ENCODE measurements at places on chromosomes 4 and X.

DNA sequence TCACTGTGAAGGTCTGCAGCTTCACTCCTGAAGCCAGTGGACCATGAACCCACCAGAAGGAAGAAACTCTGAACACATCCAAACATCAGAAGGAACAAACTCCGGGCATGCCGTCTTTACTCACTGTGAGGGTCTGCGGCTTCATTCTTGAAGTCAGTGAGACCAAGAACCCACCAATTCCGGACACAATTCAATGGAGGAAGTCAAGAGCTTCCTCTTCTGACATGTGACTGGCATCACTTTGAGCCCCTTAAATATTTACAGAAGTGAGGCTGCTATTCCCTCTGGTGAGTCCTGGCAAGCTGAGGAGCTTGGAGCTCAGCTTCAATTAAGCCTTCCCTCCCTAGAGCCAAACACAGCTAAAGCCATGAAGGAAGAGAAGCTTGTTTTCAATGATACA is 103.5 kb upstream of the SRD5A3 start:
- no peak for DNase-seq

GRCh38 chr4:1770791-1771231 is 22.3 kb upstream of the FGFR3 start:
- no peak for DNase-seq

DNA sequence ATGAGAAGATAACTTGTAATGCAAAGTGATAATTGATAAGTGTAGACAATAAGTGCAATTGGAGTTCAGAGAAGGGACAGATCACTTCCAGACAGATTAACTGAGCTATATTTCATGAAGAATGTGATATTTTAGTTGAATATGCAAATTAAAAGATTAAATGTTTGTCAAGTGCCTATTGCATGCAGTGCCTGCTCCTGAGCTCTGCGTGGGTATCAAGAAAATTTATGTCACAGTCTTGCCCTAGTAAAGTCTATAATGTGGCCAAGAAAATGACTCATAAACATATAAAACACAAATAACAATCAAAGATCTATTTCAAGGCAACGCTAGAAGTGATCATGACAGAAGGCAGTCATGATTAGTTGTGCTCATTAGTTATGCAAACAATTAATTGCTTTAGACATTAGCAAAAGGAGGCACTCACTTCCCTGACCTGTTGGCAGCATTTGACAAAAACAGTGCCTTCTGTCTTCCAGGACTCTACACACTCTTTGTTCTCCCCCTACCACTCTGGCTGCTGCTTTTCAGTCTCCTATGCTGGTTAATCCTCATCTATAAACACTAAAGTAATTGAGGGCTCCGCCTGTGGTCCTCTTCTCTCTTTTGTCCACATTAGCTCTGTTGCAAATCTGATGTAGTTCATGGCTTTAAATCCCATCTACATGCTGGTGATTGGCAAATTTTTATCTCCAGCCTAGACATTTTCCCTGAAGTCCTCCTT is 47.7 kb downstream of the ARHGEF38 start:
- no peak for DNase-seq

- DNase-seq, result no peak
Measured at GRCh38 chr4:147596377-147596776, 20.8 kb upstream of the TMEM184C start.

GRCh38 chrX:68901519-68901918 is 72.7 kb downstream of the EFNB1 start:
- no peak for DNase-seq

DNA sequence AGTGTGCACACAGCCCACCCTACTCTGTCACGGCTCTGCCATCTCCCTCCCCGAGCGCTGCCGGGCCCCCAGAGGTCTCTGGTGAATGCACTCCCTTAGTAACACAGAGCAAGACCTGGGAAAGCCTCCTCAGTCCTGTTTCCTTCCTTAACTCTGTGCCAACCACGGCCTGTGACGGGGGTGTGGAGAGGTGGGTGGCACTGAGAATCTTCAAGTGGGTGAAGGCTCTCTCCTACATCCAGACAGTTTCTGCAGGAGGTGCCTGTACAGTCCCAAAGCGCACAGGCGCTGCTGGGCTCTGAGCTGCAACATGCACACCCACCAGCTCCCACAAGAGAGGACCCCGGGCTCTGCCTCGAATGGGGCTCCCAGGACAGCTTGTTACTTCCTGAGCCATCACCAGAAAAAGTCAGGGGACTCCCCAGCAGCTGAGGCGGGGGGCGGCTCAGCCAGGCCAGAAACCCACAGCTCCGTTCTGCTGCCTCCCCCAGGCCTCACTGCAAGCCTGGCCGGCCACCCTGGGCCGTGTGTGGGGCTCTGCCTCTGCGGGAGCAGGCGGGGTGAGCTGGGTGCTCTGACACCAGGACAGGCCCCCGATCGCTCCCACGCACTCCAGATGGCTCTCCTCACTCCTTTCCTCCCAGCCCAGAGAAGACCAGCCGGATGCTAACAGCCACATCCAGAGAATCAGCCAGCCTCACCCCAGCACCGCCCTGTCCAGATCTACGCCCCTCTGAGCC is 29.7 kb downstream of the FAM53A start:
- DNase-seq, result no peak

DNA sequence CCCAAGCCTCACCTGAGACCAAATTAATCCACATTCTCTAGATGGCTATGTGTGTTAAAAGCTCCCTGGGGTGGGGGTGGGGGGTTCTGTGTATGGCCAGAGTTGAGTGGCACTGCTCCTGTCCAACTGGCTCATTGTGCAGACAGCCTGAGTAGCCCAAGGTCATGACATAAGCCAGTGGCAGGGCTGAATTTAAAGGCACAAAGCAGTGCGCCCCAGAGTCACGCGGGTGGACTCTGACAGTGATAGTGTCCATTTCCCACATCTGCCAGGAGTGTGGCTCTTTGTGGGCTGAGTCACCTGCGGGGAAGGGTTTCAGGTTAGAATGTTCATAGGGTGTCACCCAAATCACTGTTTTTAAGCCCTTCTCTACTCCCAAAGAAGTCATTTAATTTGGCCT is 45.4 kb downstream of the SCD5 start:
- DNase-seq, result no peak

DNA sequence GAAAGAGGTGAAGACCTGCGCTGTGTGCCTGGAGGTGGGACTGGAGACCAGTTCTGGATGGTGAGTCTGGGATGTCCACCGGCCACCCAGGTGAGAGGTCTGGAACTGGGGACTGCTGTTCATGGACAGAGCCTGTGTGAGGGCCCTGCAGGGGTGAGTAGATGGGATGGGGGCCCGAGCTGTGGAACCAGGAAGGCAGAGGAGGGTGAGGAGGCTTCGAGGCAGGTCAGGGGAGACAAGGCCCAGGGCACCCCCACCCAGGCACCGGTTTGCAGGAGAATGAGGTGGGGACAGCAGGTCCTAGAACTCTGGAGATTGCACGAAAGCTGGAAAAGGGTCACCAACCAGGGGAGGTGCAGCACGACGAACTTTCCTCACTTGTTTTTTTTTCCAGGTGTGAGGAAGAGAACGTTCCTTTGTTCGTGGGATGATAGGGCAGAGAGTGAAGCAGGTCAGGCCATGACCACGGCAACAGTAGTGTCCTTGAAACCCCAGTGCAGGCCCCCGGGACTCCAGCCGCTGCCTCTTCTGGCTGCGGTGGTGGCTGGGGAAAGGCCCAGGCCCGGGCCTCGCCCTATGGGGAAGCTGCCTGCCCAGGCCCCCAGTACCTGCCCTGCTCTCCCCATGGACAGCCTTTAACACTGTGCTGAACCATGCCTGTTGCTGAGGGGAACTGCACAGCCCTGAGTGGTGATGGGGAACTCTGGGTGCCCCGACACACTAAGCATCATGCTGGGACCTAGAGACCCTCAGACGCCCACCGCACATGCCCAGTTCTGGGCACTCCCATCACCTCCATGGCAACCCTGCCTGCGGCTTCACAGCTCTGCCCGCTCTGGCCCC is 22.9 kb downstream of the TNIP2 start:
- DNase-seq, result no peak

- no peak for DNase-seq
Measured at GRCh38 chr4:19259920-19260319, 991.8 kb upstream of the SLIT2 start.

DNA sequence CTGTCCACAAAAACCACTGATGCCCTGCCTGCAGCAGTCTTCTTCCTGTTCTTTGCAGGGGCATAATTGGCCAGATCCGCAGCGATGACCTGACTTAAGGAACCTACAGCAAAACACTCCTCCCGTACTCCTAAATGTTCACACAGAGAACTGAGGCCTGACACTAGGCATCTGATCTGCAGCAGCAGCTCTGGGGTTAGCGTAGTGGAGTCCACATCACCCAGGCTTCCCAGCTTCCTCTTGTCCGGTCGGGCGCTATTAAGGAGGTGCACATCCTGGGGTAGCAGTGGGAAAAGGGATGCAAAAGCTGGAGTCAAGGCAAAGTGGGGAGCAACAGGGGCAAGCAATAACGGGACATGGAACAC is 758 bp downstream of the SCFD2 start:
- DNase-seq, result no peak

- DNase-seq, result no peak
Measured at GRCh38 chr4:8738471-8738931, 133.1 kb downstream of the HMX1 start.

DNA sequence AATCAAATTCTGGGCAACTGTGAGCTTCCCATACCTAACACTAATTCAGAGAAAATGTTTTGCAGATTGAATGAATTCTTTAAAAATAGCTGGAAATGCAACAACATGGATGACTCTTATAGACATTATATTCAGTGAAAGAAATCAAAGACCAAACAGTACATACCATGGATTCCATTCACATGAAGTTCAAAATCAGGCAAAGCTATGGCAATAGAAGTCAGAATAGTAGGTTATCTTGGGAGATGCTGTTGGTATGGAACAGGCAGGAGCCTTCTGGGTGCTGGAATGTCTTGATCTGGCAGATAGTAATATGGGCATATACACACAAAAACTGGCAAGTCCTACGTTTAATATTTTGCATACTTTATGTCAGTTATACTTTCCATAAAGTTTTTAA is 25.5 kb upstream of the CBLL2 start:
- DNase-seq, result no peak

DNA sequence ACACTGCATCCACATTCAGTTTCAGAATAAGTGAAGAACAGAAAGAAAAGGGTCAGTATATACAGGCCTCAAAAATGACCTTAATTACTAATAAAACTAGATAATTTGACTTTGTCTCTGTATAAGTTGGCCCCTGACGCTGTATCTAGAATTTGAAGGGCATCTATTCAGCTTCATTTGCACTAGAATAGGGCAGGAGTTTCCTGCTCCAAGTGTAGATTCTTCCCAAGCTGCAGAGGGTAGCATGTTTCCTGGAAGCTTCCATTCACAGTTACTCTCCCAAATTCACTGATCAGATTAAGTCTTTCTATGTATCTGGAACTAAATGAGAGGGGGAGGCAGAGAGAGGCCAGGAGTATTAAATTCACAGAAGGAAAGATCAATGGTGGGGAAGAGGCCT is 90.9 kb downstream of the GC start:
- DNase-seq, result no peak

- DNase-seq, result no peak
Measured at GRCh38 chrX:96386981-96387380, 297.7 kb upstream of the DIAPH2 start.

- no peak for DNase-seq
Measured at GRCh38 chr4:134885436-134885835, 683.8 kb upstream of the PABPC4L start.

DNA sequence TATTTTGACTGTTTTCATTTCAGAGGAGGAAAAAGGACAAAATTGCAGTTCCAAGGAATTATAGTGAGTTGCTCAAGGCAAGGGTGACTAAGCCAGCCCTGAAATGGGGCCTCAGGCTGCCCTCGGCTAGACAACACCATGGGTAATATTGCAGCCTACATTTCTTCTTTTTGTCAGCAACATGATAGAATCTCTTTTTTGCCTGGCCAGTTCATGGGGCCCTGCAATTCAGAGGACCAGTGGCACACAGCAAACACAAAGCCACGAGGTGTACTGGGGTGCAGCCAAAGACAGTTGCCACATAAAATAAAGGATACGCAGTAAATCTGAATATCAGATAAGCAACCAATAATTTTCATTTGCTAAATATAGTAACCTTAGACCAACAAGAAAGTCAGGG is 41.8 kb downstream of the RBM47 start:
- no peak for DNase-seq

DNA sequence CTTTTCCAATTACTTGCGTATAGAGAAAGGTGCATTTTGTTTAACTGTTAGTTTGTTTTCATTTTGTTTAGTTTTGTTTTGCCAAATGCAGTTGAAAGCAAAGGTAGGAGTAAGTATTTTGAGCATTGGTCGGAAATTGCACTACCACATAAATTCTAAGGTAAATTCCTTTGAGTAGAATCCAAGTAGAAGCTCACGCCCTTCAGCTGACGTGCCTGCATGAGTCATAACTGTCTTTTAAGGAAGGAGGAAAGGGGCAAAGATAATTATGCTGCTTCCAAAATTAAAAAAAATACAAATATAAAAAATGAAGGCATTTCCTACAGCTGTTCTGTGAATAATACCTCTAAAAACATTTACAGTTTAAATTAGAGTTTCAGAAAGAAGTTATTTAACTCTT is 110.2 kb upstream of the MYOZ2 start:
- DNase-seq, result no peak

DNA sequence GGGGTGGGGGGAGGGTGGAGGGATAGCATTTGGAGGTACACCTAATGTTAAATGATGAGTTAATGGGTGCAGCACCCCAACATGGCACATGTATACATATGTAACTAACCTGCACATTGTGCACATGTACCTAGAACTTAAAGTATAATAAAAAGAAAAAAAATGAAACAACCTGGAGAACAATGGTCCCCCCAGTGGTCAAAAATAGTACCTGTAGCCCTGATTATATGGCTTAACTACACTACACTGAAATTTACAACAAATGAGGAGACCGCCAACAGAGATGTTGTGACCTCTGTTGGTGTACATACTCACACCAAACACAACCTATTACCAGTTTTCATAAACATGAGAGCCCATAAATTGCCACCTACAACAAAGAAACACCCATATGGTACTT is 7.3 kb upstream of the MAGEE1 start:
- no peak for DNase-seq

- DNase-seq, result no peak
Measured at GRCh38 chr4:26372525-26373172, 51.8 kb downstream of the RBPJ start.

GRCh38 chrX:129932821-129933321 is 26.9 kb downstream of the UTP14A start:
- no peak for DNase-seq

- DNase-seq, result no peak
Measured at GRCh38 chr4:29970626-29971025, 749.5 kb upstream of the PCDH7 start.

DNA sequence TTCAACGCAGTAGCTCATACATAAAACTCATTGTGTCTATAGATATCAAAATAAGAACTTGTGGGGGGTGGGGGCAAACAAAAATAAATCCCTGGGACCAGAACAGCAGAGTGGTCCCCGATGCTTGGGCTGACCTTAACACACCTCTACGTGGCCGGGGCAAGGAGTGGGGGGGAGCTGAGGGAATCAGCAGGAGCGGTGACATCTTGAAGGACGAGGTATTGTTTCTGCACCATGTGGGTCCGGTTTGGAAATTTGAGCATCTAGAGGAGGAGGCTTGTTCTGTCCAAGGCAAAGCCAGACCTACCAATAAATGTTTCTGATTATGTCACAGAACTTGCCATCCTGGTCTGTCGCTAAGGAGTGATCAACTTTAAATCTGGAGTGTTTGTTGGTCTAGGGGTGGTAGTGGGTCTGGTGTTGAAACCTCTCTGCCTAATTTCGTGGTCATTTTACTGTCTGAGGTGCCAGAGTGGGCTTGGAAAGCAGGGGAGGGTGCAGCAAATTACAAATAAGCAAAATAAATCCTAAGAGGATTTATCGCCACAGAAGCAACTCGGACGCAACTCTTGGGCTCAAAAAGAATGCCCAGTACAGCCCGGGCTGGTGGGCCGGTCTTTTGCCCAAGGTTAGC is 774 bp upstream of the RAPGEF2 start:
- no peak for DNase-seq
